ENCODE measurements at places on chromosomes 3 and 15.

GRCh38 chr3:16897254-16897926 lies 12.6 kb downstream of the PLCL2 start:
- no peak for DNase-seq

- DNase-seq: no peak
Observed at GRCh38 chr3:58206406-58207011, 4.3 kb downstream of the DNASE1L3 start.

DNA sequence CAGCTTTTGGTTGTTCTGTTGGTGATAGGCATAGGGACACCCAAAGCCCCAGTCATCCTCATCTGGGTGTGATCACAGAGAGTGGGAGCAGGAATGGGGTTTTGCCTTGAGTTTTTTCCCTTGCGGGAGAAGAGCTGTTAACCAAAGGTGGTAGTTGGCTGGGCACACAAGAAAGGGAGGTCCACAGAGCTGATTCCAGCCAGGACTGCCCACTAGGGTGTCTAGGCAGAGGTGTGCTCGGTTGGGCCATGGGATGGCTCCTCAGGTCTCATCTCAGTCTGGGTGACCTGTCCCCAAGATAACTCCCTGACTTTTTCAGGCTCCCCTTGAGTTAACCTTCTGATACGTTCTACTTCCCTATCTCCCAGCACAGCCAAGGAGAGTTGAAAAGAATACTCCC lies 134.8 kb downstream of the PDE8A start:
- DNase-seq: no peak

DNA sequence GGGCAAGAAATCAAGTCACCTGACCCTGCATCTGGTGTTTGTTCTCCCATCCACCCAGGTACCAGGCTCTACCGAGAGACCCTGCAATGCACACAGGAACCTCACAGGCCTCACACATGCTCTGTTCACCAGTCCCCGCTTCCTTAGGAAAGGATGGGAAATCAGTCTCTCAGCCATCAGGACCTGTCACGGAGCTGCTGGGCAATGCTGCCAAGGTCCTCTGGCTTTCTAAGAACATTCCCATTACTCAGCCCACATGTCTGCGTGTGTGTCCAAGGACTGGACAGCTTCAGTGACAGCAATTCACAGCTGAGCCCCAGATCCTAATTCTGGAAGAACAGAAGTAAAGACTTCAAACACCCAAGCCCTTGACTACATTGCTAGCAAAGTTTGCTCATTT lies 6.5 kb upstream of the SRGAP3 start:
- no peak for DNase-seq

DNA sequence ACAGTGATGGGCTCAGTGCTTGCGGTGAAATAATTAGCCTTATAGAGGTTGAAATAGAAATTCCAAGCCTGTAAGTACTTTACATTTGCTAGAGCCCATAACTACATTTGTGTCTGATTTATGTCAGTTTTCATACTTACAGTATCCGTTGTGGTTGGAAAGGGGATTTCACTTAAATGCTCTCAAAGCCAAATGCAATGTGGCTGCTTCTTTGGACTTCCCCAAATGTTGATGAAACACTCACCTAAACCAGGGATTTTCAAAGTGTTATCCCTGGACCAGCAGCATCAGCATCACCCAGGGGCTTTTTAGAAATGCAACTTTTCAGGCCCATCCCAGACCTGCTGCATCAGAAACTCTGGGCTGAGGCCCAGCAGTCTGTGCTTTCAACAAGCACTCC lies 378.7 kb downstream of the MCTP2 start:
- DNase-seq: no peak

GRCh38 chr3:154152741-154153140 lies 31.6 kb downstream of the ARHGEF26 start:
- DNase-seq: no peak

DNA sequence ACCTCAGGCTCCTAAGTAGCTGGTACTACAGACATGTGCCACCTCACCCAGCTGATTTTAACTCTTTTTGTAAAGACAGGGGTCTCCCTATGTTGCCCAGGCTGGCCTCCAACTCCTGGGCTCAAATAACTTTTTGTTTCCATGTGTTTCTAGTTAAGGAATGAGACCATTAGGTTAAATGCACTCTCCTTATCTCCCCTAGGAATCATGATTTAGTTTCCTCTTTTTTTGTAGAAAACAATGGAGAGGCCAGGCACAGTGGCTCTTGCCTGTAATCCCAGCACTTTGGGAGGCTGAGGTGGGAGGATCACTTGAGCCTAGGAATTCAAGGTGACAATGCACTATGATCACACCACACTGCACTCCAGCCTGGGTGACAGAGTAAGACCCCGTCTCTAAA lies 198.8 kb upstream of the C2CD4B start:
- DNase-seq: no peak
